ENCODE measurements at places on chromosomes 7 and 10.

DNA sequence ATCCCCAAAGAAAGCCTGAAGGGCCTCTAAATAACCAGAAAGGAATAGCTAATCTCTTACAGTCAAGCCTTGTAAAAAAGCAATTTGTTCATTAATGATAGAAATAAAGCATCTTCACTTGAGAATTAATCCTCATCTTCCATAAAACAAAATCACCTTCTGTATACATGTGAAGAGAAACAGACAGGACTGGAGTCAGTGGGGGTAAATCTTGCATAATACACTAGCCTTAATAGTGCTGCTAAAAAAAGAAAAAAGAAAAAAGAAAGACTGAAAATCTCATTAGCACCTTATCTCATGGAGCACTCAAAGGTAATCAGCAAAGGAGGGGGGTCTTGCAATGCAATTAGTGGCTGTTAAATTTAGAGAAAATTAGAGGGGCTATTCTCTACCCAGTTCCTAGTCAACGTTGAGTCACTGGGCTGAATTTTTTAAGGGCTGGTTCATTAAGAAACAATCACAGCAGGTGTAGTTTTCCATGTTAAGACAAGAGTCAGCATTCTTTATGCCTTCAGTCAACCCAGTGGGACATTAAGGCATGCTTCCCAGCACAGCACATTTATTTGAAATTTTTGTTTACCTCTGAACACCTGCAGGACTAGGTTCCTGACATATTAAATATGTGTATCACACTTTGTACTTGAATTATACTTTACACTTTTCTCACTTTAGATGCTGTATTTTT lies 1455.7 kb upstream of the CELF2 start:
- DNase-seq: no peak

GRCh38 chr7:103937680-103938079 lies 51.8 kb downstream of the RELN start:
- DNase-seq: no peak

- no peak for DNase-seq
Observed at GRCh38 chr7:142961595-142961972, 579 bp downstream of the KEL start.

DNA sequence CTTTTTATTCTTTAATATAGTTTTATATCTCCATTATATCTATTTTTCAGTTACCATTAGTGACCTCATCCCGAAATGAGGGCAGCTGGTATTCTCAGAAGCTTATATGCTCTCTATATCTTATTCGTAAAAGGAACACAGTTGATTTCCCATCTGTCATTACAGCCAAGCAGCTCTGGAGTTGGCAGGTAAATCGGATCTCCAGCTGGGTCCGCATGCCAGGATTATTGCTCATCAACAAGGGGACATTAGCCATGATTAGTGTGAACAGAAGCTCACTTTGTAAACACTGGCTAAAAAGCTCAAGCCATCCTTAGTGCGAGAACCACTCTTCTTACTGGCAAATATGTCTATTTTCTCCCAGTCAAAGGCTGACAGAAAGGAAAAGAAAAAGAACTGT lies 180.3 kb downstream of the NPSR1 start:
- no peak for DNase-seq

DNA sequence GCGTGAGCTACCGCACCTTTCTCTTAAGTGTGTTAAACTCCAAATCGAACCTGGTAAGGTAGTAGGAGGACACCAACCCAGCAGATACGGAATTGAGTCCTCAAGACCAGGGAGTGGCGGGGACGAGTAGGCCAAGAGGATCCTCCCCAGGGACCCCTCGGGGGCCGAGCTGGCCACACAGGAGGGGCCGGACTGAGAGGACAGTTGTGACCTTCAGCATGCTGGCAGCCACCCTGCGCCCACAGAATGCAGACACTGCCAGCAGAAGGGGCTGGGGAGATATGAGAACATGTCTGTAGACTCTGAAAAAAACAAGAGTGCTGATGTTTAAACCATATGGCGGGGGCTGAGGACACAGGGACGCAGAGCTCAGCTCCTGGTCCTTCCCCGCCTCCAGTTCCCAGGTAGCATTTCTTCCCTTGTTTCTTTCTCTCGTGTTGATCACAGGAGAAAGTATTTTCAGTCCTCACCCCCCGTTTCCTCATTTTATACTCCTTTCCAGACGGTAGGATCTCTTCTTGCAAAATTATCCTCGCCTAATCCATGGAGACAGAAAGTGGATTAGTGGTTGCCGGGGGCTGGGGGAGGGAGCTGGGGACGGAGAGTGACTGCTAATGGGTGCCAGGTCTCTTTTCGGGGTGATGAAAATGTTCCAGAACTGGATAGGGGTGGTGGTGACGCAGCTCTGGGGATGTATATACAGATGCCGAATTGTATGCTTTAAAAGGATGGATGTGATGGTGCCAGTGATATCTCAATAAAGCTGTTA lies 11.5 kb upstream of the UNCX start:
- DNase-seq: no peak

DNA sequence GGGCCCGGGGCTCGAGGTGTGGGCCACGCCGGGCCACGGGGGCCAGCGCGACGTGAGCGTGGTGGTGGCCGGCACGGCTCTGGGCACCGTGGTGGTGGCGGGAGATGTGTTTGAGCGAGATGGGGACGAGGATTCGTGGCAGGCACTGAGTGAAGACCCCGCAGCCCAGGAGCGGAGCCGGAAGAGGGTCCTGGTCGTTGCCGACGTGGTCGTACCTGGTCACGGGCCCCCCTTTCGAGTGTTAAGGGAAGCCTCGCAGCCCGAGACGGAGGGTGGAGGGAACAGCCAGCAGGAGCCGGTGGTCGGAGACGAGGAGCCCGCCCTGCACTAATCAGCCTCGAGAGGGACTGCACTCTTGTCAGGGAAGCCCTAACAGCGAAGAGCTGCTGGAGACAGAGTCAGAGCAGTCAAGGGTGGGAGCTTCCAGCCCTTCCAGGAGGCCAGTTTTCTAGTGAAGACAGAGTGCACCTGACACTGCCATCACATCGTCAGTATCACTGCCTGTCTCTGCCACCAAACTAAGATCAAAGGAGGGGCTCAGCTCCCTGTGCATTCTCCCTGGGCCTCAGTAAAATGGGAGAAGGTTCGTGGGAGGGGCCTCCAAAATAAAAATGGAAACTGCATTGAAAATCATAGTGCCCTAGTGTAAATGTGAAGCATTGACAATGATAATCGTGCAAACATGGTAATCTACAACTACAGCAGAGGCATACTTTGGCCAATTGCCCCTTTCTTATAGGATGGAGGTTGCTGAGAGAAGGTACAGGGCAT lies 1.3 kb downstream of the MBLAC1 start:
- peak; percentile 26 for DNase-seq

DNA sequence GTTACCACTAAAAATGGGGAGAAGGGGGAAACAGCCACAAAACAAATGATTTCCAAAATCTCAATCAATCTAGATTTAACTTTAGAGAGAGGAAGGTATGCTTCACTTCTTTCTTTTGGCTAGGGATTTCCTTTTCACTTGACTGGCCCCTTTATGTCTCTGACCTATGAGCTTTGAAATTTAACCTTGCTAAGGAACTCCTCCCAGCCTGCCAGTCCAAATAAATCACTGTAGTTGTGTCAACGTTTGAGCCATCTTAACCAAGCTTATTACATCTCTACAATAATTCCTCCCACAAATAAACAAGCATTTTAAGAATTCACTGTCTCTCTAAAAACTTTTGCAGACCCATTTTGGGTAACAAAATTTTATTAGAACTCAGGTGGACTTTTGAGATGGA lies 315.5 kb upstream of the CELF2 start:
- no peak for DNase-seq

DNA sequence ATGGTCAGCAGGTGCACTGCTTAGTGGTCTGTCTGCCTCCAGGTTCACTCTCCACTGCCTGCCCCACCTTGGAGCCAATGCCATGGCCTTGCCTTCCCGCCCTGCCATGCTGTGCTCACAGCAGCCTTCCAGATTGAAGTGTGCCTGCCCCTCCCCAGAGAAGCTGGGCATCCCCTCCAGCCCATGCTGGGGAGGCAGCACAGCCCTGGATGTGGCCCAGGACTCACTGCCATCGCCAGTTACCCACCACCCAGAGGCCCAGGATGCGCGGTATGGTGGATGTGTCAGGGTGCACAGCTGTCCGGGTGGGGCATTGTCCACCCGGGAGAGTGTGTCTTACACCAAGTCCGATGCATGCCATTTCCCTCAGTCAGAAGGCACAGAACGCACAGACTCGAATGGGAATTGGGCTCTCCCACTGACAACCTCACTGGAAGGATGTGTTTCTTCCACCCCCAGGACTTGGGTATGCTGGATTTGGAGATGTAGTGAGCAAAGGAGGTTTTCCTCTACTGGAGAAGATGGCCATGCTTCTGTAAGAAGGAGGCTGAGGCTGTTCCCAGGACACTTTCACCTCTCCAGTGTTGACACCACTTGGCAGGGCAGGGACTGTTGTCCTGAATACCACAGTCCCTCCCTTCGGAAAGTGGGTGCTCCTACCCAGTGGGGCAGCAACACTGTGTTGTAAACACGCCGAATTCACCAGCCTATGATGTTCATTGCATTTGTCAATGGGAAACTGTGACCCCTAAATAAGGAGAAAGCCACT lies 122.0 kb downstream of the ADARB2 start:
- no peak for DNase-seq

- no peak for DNase-seq
Observed at GRCh38 chr10:28946479-28946878, 269.2 kb downstream of the BAMBI start.

DNA sequence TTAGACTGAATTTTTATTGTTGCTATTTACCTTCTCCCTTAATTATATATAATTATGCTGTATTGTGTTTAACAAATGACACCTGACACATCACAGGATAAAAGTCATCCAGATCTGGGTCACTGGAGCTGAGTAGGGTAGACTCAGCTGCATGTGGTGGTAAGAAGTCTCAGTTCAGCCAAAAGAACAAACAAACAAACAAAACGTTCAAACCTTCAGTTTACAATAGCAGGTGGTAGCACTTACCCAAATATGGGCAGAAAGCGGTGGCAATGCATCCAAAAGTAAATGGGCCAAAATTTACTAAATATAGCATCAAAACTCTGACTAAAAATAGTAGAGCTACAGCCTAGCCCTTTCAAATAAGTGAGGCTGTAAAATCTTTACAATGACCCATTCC lies 42.2 kb downstream of the ZWINT start:
- no peak for DNase-seq

GRCh38 chr7:92446869-92447344 lies 375 bp upstream of the GATAD1 start:
- no peak for DNase-seq

DNA sequence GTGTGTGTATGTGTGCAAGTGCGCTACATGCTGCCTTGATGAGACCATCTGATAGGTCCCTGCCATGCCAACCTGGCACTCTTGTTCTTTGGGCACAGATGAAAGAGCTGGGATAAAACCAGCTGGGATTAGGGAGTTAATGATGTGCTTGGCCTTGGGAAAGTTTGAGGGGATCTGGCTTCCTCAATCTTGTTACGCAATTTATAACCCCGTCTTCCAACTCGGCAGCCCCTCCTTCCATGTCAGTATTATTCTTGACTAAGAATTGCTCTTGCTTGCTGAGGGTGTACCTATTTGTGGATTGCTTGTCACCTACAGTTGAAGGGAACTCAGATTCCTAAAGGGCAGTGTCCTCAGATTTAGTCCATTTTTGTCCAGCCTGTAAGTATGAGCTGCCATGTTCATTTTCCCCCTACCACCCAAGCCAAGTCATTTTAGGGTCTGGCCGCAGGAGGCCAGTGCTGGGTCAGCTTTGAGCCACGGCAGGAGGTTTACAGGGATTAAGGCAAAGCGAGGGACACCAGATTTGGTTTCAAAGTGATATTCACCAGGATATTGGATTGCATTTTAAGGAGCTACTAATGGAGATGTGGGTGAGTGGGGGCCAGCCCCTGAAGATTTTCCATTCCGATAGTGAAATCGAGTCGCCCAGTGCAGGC lies 34.1 kb upstream of the KCNMA1 start:
- no peak for DNase-seq

GRCh38 chr7:139842401-139843210 lies 13.5 kb downstream of the TBXAS1 start:
- no peak for DNase-seq

GRCh38 chr10:113368666-113369364 lies 184.0 kb upstream of the HABP2 start:
- no peak for DNase-seq

- DNase-seq: no peak
Observed at GRCh38 chr7:14340393-14341074, 351.1 kb upstream of the ETV1 start.

GRCh38 chr10:69747179-69747578 lies 54.5 kb upstream of the COL13A1 start:
- DNase-seq: no peak

DNA sequence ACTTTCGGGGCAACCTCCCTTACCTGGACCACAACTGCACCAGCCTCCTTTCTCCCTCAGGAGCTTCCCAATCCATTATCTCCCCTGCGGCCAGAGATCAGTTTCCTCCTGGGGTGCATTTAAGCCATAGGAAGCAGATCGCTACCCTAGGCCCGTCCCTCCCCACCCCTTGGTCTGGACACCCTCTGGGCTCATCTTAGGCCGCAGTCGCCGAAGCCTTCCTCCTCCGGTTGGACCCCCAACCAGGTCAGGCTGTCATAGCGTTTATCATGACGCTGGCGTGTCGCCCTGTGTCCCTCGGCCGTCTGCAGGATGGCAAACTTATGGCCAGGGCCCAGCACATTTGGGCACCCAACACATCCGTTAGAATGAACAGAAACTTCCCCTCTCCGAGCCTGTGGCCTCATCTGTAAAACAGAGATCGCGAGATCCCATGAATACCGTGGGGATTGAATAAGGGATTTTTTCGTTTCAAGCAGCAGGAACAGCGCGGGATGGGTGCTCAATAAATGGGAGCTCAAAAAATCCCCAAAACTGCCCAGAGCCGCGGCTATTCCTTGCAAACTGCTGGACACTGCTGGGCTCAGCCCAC lies 669 bp upstream of the AP5Z1 start:
- no peak for DNase-seq

- no peak for DNase-seq
Observed at GRCh38 chr7:30091491-30091912, 43.3 kb upstream of the MTURN start.

GRCh38 chr10:46240684-46241565 lies 45.9 kb upstream of the ANTXRL start:
- peak; percentile 17 for DNase-seq

- DNase-seq: no peak
Observed at GRCh38 chr10:14040787-14041631, 289.7 kb downstream of the FRMD4A start.

DNA sequence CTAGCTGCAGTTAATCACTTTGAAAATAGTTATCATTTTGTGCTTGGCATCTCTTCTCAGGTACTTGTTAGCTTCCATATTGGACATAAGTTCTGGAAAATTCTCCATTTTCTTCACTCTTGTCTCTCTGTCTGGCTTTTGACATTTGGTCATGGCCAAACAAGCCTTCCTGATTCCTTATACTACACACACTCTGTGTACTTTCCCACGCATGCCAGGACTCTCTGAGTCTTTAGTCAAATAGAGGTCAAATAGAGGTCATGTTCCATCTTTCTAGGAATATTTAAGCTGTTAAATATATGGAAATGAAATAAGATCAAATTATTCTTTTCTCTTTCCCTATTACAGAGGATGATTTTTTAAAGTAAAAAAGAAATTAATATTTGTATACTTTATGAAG lies 235.5 kb upstream of the PLXDC2 start:
- no peak for DNase-seq

All from activated naive CD8-positive, alpha-beta T cell treated with anti-CD3 and anti-CD28 coated beads for 36 hours (primary cell).